Naive thymus-derived CD8-positive, alpha-beta T cell (primary cell): ENCODE measurements at places on chromosomes 4 and X. TPM values are rescaled to one million over a fixed set of nuclear protein-coding genes. Genes with fewer than 3 reads are reported as not detected.
A peak's percentile ranks its signal among the peaks of the same experiment; 100 is the strongest.

NPY2R gene
- not detected for total RNA-seq

GYPE gene
- total RNA-seq: 5.7 TPM

PCDH7 gene
- not detected for total RNA-seq

DDIT4L gene
- total RNA-seq: not detected

METTL14 gene
- total RNA-seq: 71.0 TPM

PCDH10 gene
- not detected for total RNA-seq

CRLF2 gene
- not detected for total RNA-seq

NAT8L gene
- 0.05 TPM for total RNA-seq

LRIT3 gene
- 0.18 TPM for total RNA-seq

MAGEA12 gene
- total RNA-seq: not detected

- DNase-seq: no peak
These were observed 30.2 kb downstream of the EDNRA start for GRCh38 chr4:147510962-147511668.

DNA sequence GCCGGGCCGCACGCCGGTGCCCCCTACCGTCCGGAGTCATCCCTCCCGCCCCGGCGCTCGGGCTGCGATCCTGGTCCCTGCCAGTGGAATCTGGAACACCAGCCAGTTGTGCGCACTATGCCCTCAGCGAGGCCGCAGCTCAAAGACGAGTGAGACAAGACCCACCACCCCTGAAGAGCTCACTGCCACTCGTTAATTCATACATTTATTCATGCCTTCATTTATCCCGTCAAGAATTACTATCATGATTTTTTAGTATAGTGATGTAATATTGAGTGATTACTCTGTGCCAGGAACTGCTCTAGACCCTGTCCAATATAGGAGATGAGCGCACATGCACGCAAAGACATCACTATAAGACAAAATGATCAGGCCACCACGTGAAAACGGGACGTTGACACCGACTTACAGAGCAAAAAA, 247 bp upstream of the PPA2 start:
- peak; percentile 82 for DNase-seq

GRCh38 chrX:130110379-130111219, at the start of gene ELF4:
Gene ELF4 (minus strand): TSS chrX:130110497. CDS start chrX:130081330, 29,167 bp downstream.
- DNase-seq: peak; percentile 49

DNA sequence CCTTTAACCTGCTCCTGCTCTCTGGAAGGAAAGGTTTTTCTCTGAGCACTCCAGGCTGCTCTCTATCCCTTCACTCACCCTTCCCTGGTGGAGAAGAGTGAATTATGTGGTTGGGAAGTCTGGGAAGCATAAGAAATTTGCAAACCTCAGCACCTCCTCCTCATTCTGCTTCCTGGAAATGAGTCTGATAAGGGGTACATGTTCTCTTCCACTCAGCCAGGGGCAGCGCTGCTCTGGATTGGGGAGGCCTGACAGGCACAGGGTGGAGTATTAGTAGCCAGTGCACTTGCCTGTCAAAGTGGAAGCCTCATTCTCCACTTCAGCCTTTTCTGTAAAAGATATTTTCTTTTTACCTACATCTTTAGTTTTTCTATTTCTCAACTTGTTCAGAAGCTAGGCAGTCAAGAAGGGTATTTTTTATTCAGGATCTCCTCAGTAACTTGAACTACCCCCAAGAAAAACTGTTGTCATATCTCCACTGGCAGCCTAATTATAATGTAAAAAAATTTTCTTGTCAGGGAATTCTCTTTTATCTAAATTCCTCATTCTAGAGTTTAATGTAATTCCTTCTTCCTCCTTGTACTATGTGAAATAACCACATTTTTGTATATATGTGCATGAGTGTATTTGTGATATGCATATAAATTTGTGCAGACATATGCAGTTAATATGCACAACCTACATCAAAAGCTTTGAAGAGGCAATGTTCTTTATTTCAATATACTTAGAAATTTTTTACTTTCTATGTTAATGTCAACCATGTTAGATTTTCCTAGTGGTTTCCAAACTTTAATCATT, 15.3 kb downstream of the ADAMTS3 start:
- DNase-seq: no peak

DNA sequence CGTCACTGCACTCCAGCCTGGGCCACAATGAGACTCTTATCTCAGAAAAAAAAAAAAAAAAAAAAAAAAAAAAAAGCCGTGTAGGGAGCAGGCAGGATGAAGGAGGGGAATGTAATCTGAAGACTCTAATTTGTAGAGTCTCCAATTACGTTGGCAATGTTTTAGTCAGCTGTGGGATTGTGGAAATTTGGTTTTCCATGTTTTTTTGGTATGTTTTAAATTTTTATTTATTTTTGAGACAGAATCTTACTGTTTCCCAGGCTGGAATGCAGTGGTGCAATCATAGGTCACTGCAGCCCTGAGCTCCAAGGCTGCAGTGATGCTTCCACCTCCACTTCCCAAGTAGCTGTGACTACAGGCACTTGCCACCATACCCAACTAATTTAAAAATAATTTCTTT, 56.5 kb downstream of the NSD2 start:
- no peak for DNase-seq

GRCh38 chr4:185137233-185137925, 5.7 kb upstream of the SLC25A4 start:
- no peak for DNase-seq

- no peak for DNase-seq
These were observed 23.0 kb downstream of the GABRA3 start for GRCh38 chrX:152428120-152428519.

- DNase-seq: no peak
These were observed 149.9 kb downstream of the ARSF start for GRCh38 chrX:3191201-3191600.

DNA sequence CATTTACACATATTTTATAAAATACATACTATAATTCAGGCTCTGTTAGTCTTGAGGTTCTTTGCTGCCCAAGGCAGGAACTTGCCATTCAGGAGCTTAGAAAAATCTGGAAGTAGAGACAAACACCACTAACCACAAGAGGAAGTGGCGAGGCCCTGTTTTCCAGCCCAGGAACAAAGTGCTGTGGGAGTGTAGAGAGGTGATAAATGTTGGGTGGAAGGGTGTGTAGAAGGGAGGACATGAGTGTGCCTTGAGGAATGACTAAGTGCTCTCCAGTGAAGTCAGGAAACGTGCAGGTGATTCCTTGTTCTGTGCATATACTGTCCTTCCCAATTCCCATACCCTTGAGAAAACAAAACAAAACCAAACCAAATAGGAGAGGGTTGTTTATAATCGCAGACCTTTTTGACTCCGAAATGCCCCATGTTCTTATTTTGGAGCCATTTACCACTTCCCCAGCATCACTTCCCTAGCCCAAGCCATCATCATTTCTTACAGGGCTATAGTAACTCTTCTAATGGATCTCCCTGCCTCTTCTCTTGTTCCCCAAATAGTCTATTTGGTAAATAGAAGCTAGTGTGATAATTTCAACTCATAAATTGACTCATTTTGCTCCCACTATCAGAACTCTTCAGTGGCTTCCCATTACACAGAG, 83.2 kb downstream of the GPAT3 start:
- DNase-seq: no peak

DNA sequence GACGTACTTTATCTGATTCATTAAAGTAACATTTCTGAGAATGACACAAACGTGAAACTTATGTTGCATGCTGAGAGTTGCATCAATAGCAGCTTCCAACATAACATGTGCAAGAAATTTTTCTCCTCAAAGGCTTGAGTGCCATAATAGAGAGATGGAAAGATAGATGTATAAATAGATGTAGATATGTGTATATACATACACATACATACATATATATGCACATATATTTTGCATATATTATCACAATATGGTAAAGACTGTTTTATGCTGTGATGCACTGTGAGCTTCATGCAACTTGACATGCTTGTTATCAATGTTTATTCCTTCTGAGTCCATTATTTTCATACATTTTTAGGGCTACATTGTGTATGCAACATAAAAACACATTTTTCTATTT, 270.6 kb upstream of the GALNTL6 start:
- no peak for DNase-seq

- no peak for DNase-seq
These were observed 43.6 kb upstream of the PHOX2B start for GRCh38 chr4:41792166-41792565.

DNA sequence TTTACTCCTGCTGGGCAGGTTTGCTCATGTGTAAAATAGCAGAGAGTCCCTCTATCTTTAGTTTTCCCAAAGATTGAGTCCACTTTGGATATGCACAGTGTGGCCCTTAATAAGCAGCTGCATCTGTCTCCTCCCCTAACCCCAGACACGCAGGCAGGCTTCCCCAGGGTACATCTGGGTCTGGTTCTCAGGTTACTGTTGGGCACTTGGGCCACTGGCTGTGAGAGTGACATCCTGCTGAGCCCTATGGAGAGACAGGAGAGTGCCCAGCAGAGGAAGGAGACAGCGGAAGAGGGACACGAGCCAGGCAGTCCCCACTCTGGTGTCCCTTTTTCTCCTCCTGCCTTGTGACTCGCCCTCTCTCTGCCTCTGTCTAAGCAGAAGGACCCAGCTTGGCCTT, 16.0 kb downstream of the XK start:
- DNase-seq: no peak

GRCh38 chrX:41192880-41193279, 107.6 kb downstream of the USP9X start:
- no peak for DNase-seq

GRCh38 chr4:6909970-6910339, 329 bp downstream of the TBC1D14 start:
- no peak for DNase-seq

DNA sequence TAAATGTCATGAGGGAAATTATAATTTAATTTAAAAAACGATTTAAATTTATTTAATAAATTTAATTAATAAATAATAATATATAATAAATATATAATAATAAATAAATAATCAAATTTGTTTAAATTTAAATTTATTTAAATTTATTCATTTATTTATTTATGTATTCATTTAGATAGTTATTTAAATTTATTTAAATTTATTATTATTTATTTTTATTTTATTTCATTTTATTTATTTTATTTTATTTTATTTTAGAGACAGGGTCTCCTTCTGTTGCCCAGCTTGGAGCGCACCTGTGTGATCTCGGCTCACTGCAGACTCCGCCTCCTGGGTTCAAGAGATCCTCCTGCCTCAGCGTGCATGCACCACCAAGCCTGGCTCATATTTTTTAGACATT, 18.4 kb upstream of the PPP2R3B start:
- DNase-seq: no peak

DNA sequence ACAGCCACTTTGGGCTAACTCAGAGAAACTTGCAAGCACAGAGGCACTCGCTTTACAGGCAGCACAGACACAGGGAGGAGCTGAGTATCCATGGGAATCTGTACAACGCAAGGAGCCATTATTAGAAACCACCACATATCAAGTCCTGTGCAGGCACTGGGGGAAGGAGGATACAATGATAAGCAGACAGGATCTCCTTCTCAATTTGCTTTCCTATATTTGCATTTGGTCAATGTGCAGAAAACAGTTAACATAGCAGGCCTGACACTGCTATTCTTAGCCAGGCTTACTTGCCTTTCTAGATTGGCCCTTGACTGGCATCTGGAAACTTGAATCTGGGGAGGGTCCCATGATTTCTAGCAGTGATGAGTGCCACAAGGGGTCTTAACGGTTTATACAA, 65.8 kb downstream of the TEC start:
- DNase-seq: no peak

DNA sequence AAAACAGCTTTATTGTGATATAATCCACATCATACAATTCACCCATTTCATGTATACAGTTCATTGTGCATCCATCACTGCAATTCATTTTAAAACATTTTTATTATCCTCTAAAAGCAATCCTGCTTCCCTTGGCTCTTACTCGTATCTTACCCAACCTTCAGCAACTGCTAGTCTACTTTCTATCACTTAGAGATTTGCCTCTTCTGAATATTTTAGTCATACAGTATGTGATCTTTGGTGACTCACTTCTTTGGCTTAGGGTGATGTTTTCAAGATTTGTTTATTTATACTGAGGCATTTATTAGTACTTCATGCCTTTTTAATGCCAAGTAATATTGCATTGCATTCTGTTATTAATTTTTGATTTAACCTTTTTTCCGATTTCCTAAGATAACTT, 15.0 kb upstream of the MSMO1 start:
- DNase-seq: no peak
